ENCODE measurements at places on chromosomes 13 and 19. TPM values are rescaled to one million over a fixed set of nuclear protein-coding genes. Genes with fewer than 3 reads are reported as not detected.

Gene KANK2
- 161 TPM for total RNA-seq

Gene SIPA1L3
- 43.7 TPM for total RNA-seq

Gene FOXA3
- 1.7 TPM for total RNA-seq

Gene SRRM5
- 8.4 TPM for total RNA-seq

Gene SYNE4
- total RNA-seq, result 0.68 TPM

Gene ERICH6B
- total RNA-seq, result 2.4 TPM

Gene CYP2F1
- total RNA-seq, result 1.7 TPM

Gene ZNF69
- total RNA-seq, result 39.8 TPM

Gene CEACAM4
- total RNA-seq, result not detected

Gene MCEMP1
- total RNA-seq, result not detected

Gene KLK2
- total RNA-seq, result 19.3 TPM

Gene SPART
- 48.9 TPM for total RNA-seq

Gene SHD
- 0.16 TPM for total RNA-seq

Gene CACNG7
- 0.39 TPM for total RNA-seq

Gene SIGLEC9
- total RNA-seq, result 5.1 TPM

Gene ZNF585A
- 19.4 TPM for total RNA-seq

Gene STOML3
- not detected for total RNA-seq

Gene CCDC9
- 65.0 TPM for total RNA-seq

Gene PGLYRP1
- not detected for total RNA-seq

Gene KLK4
- total RNA-seq, result 0.31 TPM

Gene HS6ST3
- 1.3 TPM for total RNA-seq

Gene ZNF865
- total RNA-seq, result 14.5 TPM

Gene MYCBP2
- total RNA-seq, result 195 TPM

Gene LILRB5
- total RNA-seq, result 1.9 TPM

Gene REEP6
- total RNA-seq, result 429 TPM

Gene DLL3
- 4.5 TPM for total RNA-seq

Gene ZNF837
- 9.3 TPM for total RNA-seq

Gene TCF3
- total RNA-seq, result 330 TPM

Gene BEST2
- total RNA-seq, result 0.87 TPM

Gene CKM
- total RNA-seq, result 22.4 TPM

Gene MUC16
- 2.6 TPM for total RNA-seq

Gene FGF9
- total RNA-seq, result 0.79 TPM

Gene KCNRG
- 3.1 TPM for total RNA-seq

Gene UGGT2
- total RNA-seq, result 62.6 TPM

Gene GJA3
- 10.2 TPM for total RNA-seq

Gene KLK15
- total RNA-seq, result 9.0 TPM

Gene GJB2
- 3.1 TPM for total RNA-seq

Gene ATP4A
- 0.87 TPM for total RNA-seq

Gene SGCG
- 2.9 TPM for total RNA-seq

Gene ZNF729
- 4.3 TPM for total RNA-seq

Gene ZNF470
- total RNA-seq, result 8.3 TPM

Gene RPS15
- 1,750 TPM for total RNA-seq

Gene IFNL1
- not detected for total RNA-seq

Gene GNG7
- 25.3 TPM for total RNA-seq

Gene NPAS1
- 1.1 TPM for total RNA-seq

Gene PSG7
- not detected for total RNA-seq

Gene ZNF229
- 5.8 TPM for total RNA-seq

Gene KCNJ14
- 2.2 TPM for total RNA-seq

Gene C19orf67
- total RNA-seq, result 12.7 TPM

Gene CYP2A7
- total RNA-seq, result 1.1 TPM

Gene CD33
- total RNA-seq, result 1.7 TPM
